ENCODE measurements at places on chromosomes 12 and 14.

GRCh38 chr12:52323001-52323400, 1.8 kb upstream of the KRT83 start:
- DNase-seq, result no peak

DNA sequence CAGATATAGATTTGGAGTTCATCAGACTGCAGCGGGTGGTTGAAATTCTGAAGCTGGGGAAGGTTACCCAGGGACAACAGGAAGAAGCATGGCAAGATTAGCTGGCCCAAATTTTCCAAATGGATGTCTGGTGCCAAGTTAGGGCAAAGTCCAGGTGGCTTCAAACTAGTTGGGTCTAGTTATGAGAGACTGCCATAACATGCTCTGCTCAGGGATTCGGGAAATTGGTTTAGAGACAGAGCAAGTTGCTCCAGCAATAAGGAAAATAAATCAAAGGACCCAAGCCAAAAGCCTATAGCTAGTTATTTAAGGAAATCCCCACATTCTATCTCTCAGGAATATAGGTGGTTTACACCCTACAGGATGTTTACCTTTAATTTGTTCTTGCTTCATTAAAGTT, 125.7 kb upstream of the BTG1 start:
- no peak for DNase-seq

DNA sequence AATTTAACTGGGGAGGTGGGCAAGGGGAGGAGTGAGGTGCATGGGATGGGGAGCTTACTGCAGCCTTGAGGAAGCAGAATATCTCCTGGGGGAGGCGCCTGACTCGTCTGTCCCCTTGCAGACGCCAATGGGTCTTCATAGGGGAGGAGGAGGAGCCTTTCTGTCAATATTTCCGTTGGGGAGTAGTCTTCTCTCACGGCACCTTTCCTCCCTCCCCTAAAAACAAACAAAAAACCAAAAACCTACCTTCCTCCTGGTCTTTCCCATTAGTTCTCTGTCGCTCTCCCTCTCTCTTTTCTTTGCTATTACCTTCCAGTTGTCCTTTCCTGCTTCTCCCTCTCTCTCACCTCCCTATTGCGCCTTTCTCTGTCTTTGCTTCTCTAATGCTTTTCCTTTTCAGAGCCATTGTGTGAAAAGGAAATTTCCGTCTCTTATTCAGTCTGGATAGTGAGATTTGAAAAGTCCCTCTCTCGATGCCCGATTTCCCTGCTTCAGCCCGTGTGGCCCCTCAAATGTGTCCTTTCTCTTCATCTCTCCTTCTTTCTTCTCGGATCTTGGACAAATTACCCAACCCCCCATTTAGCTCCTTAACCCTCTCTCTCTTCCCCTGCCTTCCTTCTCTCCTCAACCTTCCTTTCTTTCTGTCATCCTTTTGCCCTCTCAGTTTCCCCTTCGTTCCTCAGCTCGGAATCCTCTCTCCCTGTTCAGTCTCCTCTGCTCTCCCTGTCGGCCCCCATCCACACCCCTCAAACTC, 5.9 kb downstream of the GPR84 start:
- DNase-seq, result peak; percentile 49

GRCh38 chr12:43758247-43758727, 303 bp downstream of the PUS7L start:
- DNase-seq, result no peak

DNA sequence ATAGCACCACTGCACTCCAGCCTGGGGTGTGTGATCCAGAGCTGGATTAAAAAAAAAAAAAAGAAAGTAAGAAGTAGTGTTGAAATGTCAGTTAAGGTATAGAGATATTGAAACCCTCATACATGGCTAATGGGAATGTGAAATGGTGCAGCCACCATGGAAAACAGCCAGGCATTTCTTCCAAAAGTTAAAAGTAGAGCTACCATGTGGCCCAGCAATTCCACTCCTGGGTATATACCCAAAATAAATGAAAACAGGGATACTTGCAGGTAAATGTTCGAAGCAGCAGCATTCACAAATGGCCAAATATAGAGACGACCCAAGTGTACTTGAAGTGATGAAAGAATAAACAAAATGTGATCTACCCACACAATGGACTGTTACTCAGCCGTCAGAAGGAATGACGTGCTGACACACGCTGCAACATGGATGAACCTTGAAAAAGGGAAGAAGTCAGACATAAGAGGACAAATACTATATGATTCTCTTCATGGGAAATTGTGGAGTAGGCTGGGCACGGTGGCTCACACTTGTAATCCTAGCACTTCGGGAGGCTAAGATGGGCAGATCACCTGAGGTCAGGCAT, 15.2 kb downstream of the IL31 start:
- no peak for DNase-seq

DNA sequence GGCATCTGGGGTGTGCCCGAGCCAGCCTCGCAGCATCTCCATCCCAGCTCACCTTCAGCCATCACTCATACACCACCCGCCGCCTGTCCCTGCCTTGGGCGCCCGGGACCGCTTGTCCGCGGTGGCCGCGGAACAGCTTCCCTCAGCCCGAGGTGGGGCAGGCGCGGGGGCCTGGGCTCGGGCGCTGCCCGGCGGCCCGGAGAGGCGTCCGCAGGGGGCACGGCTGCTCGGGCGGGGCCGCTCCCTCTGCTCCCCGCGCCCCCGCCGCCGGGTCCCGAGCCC, 430 bp downstream of the SLC41A2 start:
- peak; percentile 22 for DNase-seq

DNA sequence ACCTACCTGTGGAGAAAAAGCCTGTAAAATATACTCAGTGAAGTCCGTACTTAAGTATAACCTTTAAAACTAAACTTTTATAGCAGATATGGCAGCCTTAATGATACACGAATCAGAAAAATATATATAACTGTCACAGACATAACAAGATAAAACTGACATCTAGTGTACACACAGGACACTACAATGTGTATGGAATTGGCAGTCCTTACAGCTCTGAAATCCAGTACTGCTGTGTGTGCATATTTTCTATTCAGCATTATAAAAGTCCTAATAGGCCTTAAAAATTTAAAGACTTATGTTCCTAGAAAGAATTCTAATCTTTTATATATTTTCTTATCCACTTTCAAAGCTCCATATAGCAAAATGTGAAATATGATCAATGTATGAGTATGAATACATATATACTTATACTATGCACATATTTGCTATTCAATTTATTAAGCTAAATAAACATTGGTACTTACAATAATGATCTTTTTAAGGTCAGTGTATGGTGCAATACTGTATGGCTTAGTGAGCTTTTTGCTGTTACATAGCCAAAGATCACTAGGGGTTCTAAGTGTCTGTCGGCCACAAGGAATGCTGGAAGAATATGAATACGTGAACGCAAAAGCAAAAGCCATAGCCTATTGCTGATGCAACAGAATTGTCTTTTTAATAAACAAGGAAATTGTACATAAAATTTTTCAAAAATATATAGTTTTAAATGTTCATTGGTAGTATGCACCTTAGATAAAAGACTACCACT, 69.2 kb downstream of the C2CD5 start:
- no peak for DNase-seq

- DNase-seq, result no peak
These were observed 10.3 kb downstream of the KRT85 start for GRCh38 chr12:52356762-52357580.

DNA sequence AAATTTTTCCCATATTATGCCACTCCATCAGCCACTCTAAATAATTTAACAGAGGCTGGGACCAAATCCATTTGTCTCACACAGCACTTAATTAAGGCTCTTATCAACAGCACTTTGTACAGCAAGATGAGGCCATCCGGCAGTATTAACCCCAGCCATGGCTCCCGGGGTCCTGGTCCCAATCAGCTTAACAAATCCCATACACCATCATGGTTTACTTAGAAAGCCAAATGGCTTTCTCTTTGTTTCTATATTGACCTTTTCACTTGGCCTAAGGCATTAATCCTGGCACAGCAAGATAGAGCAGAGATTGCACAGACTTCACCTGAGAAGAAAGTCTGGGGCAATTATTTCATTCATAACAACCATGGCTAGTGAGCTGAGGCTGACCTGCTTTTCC, 38.6 kb downstream of the SPTSSA start:
- DNase-seq, result no peak
